CD4-positive, alpha-beta T cell (primary cell): ENCODE measurements at places on chromosomes 6 and 20. TPM values are rescaled to one million over a fixed set of nuclear protein-coding genes. Genes with fewer than 3 reads are reported as not detected.

DNA sequence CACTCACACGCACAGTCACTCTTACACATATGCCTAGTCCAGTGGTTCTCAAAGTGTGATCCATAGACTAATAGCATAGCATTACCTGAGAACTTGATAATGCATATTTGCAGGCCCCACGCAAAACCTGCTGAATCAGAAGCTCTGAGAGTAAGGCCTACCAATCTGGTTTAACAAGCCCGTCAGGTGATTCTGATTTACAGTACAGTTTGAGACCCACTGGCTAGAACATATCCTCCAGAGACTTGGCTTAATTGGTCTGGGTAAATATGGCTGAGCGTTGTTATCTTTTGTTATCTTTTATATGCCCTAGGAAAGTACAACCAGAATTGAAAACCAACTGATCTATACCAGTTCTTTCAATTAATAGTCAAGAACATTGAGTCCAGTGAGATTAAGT lies 9.6 kb downstream of the TSPYL4 start:
- DNase-seq, result no peak
- peaks cover 5% of the 10 kb centered on the region for H3K36me3 ChIP-seq
- H3K4me3 ChIP-seq, result no peak overlapping the region
- H3K27me3 ChIP-seq, result no peaks in the 10 kb centered on the region

GRCh38 chr6:153231048-153231646 lies 100.1 kb upstream of the RGS17 start:
- H3K27ac ChIP-seq, result no peak overlapping the region
- H3K4me1 ChIP-seq, result no peaks in the 10 kb centered on the region
- H3K27me3 ChIP-seq, result no peaks in the 10 kb centered on the region
- no peaks in the 10 kb centered on the region for H3K36me3 ChIP-seq
- H3K4me3 ChIP-seq, result no peak overlapping the region

DNA sequence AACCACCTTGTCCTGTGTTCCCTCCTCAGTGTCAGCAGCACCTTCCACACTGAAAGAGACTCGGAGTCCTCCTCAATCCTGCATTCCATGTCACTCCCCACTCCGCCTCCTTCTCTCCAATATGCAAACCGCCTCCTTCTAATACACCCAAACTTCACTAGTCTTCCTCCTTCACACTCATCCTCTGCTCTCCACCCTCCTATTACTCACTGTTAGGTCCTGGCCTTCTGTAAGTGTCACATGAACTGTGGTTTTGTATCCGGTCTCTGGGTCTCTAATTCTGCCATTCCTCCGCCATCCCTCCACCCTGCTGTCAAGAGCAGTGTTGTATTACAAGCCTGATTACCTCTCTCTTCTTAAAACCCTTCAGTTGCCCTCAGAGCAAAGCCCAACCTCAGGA lies 200.5 kb upstream of the CDYL start:
- no peaks in the 10 kb centered on the region for H3K36me3 ChIP-seq
- no peak for DNase-seq
- H3K4me1 ChIP-seq, result no peaks in the 10 kb centered on the region
- H3K27ac ChIP-seq, result no peak overlapping the region
- no peaks in the 10 kb centered on the region for H3K27me3 ChIP-seq
- H3K4me3 ChIP-seq, result no peak overlapping the region

DNA sequence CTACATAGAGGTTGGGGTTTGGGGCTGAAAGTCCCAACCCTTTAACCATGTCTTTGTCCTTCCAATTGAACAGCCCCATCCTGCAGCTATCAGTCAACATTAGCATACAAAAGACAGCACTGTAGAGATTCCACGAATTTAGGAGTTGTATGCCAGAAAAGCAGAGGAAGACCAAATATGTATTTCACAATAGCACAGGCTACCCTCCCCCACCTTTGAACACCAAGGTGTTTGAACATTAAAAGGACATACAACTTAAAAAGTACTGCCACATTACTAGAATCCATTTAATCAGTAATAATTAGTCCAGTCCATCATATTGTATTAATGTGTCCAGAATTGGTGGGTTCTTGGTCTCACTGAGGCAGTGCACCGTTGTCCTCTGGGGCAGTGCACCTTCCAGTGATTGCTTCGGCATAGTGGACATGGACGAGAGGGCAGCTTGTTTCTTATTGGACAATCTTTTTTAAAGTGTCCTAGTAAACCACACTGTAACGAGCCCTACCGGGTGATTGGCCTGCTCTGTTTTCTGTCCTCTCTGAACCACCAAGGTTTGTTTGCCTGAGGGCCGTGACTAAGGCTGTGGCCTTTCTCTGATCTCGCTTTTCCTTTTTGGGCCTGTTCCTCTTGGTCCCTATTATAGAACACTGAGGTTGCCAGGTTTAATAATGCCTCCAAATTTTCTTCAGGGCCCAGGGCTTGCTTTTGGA lies 36.4 kb downstream of the GSTA4 start:
- no peaks in the 10 kb centered on the region for H3K4me1 ChIP-seq
- no peaks in the 10 kb centered on the region for H3K36me3 ChIP-seq
- H3K4me3 ChIP-seq, result no peak overlapping the region
- no peaks in the 10 kb centered on the region for H3K27me3 ChIP-seq

The GJA10 gene
- not detected for total RNA-seq

- H3K4me1 ChIP-seq, result no peaks in the 10 kb centered on the region
- no peaks in the 10 kb centered on the region for H3K36me3 ChIP-seq
- no peak for DNase-seq
These were observed 223.4 kb downstream of the PLCB1 start for GRCh38 chr20:8355453-8355852.

DNA sequence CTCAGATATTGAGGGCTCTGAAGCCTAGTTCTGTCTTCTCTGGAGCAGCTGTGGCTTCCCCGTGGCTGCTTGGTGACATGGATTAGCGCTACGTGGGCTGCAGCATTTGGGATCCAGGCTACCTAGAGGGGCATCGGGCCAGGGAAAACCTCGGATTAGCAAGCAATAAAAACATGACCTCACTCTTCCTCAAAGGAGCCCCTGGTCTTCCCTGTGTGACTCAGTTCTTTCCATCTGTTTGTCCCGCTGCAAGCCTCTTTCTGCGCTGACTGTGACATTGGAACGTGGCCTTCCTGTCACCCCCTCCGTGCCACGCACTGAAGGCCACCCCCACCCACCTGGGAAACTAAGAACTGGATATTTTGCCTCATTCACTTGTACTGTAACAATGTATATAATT lies 3.6 kb downstream of the MRGBP start:
- peaks cover 36% of the 10 kb centered on the region for H3K4me1 ChIP-seq
- H3K36me3 ChIP-seq, result peaks cover 33% of the 10 kb centered on the region
- H3K27ac ChIP-seq, result no peak overlapping the region
- no peak for DNase-seq

- no peak for DNase-seq
- no peaks in the 10 kb centered on the region for H3K27me3 ChIP-seq
- no peaks in the 10 kb centered on the region for H3K4me1 ChIP-seq
- no peaks in the 10 kb centered on the region for H3K36me3 ChIP-seq
- no peak overlapping the region for H3K4me3 ChIP-seq
- no peak overlapping the region for H3K27ac ChIP-seq
These were observed 136.4 kb downstream of the FUT9 start for GRCh38 chr6:96152114-96152708.

The PTP4A1 gene
- total RNA-seq, result 258 TPM

The TREM1 gene
- 1.8 TPM for total RNA-seq

The WFDC10B gene
- total RNA-seq, result not detected

DNA sequence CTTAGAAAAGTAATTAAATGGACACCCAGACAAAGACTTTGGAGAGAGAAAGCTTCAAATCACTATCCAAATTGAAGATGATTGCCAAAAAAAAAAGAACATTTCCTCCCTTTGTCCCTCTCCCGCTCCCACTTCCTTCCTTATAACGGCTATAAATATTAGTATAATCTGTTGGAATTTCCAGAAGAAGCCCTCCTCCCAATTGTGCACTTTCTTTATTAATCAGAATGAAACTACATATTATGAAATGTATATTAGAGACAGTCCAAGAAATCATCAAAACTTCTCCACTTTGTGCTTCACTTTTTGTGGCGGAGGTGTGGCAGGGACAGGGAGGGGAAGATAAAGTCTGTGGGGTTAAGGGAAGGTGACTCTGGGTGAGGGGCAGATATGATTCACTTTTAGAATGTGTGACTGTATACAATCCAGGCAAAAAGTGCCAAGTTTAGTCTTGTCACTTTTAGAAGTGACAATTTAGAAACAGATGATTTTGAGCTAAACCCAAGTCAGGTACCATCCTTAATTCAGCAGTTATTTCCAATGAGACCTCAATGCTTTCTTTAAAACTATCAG lies 195.0 kb upstream of the MARCKS start:
- no peaks in the 10 kb centered on the region for H3K4me1 ChIP-seq
- H3K27ac ChIP-seq, result no peak overlapping the region
- no peak overlapping the region for H3K4me3 ChIP-seq
- DNase-seq, result peak; percentile 15
- no peaks in the 10 kb centered on the region for H3K36me3 ChIP-seq
- H3K27me3 ChIP-seq, result no peaks in the 10 kb centered on the region

DNA sequence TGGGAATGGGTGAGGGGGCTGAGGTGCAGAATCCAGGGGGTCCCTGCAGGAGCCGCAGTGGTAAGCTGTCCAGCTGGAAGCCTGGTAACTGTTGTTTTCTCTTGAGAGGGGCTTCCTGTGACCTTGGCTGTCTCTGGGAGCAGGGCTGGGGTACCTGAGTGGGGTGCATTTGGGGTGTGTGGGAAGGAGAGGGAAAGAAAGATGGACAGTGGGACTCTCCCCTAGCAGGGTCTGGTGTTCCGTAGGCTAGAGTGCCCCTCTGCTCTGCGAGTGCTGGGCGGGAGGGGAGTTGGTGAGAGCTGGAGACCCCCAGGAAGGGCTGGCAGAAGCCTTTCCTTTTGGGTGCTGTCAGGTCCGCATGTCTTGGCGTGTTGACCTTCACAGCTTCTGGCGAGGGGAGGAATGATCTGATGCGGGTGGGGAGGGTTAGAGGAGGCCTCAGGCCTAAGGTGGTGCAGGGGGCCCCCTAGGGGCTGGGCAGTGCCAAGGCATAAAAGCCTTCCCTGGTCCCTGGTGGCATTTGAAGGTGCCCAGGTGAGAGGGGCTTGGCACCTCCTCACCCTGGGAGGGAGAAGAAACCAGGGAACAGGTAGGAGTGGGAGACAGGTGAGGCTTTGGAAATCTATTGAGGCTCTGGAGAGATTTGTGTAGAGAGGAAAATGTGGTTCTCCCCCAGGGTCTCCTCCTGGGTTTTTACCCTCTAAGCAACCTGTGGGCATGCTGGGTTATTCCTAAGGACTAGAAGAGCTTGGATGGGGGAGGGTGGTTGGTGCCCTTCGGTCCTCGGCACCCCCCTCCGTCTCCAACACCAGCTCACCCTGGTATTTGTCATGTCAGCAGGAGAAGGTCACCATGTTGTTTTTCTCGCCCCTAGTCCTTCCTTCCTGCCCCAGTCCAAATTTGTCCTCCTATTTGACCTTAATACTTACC lies 3.3 kb downstream of the VEGFA start:
- no peak overlapping the region for H3K27ac ChIP-seq
- DNase-seq, result peak; percentile 61
- H3K4me3 ChIP-seq, result no peak overlapping the region
- no peaks in the 10 kb centered on the region for H3K36me3 ChIP-seq
- H3K27me3 ChIP-seq, result peaks cover 27% of the 10 kb centered on the region

DNA sequence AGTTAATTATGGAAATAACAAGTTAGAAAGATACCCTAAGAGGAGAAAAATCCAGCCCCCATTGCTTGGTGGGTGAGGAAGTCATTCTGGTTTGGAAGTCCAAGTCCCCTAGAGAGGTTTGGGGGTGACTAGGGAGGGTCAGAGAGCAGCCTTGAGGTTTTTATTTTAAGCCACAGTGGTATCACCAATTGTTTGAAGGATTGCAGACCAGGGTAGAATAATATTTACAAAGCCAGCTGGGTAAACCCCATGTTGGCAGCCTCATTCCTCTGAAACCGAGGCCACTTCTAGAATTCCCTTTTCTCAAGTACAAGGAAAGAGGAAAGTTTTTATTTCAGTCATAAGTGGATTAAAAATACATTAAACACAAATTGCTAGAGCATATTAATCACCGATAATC lies 99.7 kb downstream of the TMEM170B start:
- no peak overlapping the region for H3K4me3 ChIP-seq
- no peak overlapping the region for H3K27ac ChIP-seq
- no peaks in the 10 kb centered on the region for H3K4me1 ChIP-seq
- H3K36me3 ChIP-seq, result no peaks in the 10 kb centered on the region
- no peak for DNase-seq
- no peaks in the 10 kb centered on the region for H3K27me3 ChIP-seq

DNA sequence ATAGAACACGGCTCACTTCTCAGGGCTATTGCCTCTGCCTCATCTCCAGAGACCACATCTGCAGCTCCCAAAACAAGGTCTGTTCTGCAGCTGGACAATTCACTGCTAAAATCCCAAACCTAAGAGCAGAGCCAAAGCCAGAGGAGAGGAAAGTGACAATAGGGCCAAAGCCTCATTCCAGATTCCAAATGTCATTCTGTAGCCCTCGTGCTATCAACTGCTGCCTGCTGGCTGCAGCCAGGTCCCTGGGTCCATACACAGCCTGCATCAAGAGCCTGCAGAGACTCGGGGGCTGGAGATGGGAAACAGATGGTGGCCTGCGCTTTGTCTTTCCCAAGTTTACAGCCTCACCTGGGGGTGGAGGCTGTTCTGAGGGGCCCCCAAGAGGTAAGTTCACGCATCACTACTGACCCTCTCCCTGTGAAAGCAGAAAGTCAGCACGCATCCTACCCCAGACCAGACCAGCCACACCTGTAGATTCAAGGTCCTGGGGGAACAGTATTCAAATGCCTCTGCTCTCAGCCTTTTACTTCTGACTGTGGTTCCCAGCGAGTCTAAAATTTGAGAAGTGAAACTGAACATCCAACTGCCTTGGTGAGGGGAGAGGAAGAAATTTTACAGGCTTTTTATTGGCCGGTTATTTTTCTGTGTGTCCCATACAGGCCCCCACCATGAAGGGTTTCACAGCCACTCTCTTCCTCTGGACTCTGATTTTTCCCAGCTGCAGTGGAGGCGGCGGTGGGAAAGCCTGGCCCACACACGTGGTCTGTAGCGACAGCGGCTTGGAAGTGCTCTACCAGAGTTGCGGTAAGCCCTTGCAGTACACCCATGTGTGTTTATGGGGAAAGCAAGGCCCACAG lies at the start of gene LY86:
Gene LY86 (plus strand): TSS at position 657 of the 860 bp plus-strand sequence. CDS start 15 bp downstream, at position 672.
- H3K27me3 ChIP-seq, result no peaks in the 10 kb centered on the region
- peaks cover 49% of the 10 kb centered on the region for H3K4me1 ChIP-seq
- no peaks in the 10 kb centered on the region for H3K36me3 ChIP-seq
- H3K27ac ChIP-seq, result peak within 1 kb of the TSS; percentile 7

DNA sequence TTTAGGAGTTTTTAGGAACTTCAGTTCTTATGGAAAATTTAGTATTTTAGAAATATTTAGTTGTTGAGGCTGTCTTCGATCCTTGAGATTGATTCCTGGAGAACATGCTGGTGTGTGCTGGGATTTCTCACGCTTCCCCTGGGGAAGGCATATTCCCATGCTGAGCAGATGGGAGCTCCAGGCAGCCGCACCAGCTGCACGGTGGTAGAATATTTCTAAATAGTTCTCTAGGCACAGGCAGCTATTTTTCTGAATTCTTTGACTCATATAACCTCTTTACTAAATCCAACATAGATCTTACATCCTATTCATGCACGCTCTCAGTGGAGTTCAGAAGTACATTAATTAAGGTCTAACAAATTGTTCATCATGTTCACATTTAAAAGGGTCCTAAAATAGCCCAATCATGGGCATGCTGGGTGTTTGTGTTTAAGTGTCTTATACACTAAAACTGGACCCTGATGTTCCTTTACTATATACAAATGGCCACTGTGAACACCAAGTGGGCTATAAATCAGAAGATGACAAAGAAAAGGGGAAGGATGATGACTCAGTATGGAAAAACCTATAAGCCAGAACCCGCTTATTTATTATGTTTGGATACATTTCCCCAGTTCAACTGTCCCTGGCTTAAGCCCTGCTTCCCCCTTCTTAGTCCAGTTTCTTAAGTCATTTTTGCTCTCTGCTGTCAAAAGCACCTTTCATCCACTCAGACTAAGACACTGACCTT lies 138.5 kb downstream of the UST start:
- no peaks in the 10 kb centered on the region for H3K27me3 ChIP-seq
- no peak overlapping the region for H3K27ac ChIP-seq
- H3K4me1 ChIP-seq, result no peaks in the 10 kb centered on the region
- no peak for DNase-seq
- no peak overlapping the region for H3K4me3 ChIP-seq
